ENCODE measurements at places on chromosomes 7 and 10.

- DNase-seq, result peak; percentile 23
Measured at GRCh38 chr10:115696747-115697146, 576.3 kb downstream of the GFRA1 start.

DNA sequence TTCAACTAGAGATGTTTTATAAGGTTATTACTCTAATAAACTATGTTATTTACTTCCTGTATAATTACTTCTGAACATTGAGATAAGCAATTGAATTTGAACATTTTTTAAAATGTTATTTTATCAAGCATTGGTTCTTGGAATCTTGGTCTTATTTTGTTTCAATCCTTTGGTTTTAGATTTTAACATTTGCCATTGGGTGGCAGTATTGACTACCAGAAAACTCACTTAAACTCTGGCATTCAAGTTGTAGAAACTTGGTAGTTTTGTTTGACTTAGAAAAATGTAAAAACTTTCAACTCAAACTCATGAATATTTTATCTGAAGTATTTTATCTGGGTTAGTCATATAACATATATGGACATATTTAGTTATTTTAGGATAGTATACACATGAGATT is 48.1 kb downstream of the ATRNL1 start:
- DNase-seq, result no peak

GRCh38 chr10:7314170-7314569 is 96.7 kb downstream of the SFMBT2 start:
- DNase-seq, result no peak

DNA sequence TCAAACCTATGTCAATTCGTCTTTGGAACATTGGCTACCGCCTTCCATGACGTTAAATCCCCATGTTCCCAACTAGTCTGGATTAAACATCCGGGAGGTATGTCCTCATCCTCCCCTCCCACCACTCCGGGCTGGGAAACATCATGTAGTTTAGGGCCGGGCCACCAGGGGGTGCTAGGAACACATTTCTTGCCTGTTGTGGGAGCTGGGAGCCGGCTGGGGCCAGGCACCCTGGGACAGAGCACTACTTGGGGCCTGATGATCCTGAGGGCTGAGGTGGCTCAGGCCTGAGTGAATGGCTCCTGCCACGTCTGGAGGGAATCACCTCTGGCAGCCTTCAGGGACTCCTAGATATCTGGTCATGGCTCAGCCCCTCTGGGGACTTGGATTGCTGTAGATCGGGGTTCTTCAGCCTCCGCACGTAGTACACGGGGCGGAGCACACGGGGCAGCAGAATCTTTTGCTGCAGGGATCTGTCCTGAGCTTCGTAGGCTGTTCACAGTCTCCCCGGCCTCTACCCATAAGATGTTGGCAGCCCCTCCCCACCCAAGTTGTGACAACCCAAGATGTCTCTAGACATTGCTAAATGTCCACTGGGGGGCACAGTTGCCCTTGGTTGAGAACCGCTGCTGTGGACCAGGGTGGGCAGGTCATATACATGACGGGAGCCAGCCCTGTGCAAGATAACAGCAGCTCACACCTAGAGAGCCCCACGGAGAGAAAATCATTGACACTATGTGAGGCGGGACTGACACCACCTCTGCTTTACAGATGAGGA is 141.2 kb upstream of the ZNF716 start:
- no peak for DNase-seq

DNA sequence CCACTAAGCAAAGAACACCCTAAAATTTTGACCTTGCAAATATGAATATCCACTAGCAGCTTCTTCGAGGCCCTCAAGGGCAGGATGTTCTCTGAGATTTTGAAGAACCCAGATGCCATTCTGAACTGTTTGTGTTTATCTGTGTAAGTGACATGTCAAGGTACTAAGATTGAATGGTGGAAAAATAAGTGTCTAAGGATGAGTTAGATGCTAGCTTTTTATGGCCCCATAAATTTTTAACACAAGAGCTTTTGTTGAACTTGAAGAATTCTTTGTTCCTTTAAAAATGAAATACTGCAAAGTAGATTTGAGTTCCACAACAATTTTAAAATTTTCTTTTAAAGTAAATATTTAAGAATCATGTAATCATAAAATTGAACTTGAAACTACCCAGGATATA is 259.8 kb downstream of the CSTF2T start:
- no peak for DNase-seq

DNA sequence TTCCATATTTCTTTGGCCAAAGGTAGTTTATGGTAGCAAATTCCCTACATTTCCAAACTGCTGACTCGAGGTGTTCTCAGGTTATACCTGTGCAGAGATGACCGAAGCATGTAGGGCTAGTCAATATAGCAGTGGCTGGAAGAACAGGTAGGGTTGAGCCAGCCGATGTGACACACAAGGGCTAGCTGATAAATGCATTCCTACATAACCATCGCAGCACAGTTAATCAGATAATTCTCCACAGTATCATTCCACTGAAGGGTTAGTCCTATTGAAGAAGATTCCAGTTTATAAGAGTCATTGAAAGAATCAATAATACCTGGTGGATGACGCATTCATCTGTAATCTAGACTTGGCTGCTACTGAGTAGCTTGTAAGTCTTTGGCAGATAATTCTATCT is 220.0 kb downstream of the KIF20B start:
- DNase-seq, result no peak

GRCh38 chr7:140390466-140391190 is 7.7 kb downstream of the SLC37A3 start:
- DNase-seq, result no peak

GRCh38 chr7:132066761-132067171 is 509.5 kb downstream of the PLXNA4 start:
- DNase-seq, result no peak

DNA sequence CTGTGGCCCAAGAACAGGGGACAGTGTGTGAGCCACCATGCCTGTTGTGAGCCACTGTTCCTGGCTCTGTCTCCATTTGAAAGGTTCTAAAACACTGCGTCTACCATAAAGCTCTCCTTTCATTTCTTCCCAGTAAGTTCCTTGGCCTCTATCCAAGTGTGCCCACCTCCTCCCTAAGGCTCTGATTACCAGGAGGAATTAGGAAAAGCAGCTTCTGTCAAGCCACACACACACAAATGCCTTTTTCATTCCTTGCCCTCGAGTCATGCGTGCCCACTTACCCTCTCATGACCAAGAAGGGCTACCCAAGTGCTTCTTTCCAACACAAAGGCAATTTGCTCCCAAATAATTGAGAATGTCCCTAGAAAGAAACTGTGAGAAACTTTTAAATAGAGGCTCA is 70.8 kb upstream of the PARD3 start:
- no peak for DNase-seq

DNA sequence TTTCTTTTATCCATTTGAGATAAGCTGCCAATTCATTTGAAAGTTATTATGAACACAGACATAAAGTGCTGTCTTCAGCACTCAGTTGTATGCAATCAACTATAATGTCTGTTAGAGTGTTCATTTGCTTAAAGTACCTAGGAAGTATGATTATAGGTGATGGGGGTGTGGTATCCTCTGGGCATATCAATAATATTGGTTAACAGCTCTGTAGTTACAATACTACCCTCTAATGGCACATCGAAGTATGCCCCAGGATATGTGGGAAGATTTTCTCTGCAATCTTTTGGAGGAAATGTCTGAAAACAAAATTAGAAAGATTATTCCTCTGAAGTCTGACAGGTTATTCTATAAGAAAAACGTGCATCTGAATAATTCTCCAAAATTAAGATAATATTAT is 429.7 kb downstream of the ARL4A start:
- DNase-seq, result no peak

GRCh38 chr10:69202332-69202731 is 17.8 kb upstream of the HKDC1 start:
- no peak for DNase-seq

DNA sequence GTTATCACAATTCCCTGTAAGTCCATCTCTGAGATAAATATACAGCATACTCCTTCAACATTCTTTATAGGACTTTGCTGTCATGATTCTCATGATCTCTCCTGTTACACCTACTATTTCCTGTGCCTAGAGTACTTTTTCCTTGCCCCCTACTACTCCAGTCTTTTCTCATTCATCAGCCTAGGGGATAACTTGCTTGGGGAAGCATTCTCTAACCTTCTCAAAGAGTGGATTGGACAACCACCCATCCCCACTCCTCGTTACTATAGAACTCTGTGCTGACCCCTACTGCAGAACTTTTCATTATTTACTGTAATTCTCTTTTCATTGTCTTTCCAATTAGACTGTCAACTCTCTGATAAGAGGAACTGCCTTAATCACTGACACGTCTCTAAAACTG is 57.4 kb upstream of the TFEC start:
- DNase-seq, result no peak

DNA sequence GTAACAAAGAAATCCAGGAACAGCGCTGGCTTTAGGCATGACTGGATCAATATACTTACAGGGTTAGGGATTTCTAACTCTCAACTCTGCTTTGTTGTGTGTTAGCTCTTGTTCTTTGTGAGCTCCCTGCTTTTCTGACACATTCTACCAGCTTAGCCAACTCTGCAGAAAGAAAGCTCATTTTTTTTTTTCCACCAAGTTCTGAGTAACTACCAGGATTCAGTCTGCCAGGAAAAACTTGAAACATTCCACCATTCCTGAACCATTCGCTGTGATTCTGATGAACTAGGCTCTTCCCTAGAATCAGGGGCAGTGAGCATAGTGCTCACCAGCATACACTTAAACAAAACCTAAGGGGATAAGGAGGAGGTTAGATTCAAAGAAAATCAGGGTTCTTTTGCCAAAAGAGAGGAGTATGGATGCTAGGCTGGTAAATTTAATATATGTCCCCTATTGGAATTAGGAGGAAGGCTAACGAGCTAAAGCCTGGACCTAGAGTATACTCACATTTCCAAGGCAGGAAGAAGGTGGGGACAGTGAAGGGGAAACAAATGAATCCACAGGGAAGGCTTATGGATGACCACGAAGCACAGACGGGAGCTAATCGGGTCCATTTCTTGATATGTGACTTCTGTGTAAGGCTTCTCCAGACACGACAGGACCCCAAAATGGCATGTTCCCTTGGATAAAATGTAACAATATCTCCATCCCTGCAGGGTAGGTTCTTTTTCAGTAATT is 183.4 kb downstream of the PRKG1 start:
- DNase-seq, result no peak

DNA sequence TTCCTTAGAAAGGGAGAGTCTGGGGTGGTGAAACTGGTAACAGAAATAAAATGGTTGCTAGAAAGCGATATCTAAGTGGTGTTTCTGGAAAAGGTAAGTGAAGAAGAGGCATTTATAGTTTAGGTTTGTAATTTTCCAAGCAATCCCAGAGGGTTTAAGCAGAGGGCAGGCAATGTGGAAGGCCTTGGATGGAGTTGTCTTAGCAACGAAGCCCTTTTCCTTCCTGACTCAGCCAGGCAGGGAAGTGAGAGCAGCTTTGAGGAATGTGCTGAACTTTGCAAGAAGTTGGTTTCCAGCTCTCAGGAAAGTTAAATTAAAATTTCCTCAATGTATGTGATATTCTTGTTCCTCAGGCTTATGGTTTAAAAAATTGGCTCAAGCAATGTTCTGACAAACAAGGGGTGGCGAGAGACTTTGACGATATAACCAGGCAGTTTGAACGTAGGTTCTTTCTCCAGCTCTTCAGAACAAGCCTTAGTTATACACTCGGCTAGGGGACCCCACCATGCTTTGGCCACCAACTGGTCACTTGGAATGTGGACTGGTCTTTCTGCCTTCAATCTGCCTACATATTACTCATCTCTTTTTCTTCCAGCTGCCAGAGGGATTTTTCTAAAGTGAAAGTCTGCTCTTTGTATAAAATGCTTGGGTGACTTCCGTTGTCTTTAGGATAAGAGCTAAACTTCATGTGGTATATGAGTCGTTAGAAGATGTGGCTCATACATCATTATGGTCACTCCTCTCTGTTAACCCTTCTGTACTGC is 66.9 kb upstream of the SLC25A13 start:
- no peak for DNase-seq

- DNase-seq, result no peak
Measured at GRCh38 chr10:132588301-132589013, 50.9 kb downstream of the INPP5A start.

DNA sequence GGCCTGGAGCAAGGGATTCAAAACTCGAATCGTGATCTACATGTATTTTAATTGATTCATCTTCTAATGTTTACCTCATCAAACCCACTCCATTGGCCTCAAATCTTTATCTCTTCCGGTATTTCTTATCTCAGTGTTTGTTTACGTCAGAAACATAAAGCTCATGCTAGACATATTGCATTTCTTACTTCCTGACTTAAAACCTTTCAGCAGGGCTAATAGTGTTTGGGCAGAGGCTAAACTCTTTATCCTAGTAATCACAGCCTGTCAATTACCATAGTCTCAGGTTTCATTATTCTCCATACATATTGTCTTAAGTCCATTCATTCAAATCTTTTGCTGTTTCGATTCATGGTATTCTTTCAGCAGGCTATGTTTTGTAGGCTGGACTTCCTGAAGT is 81.3 kb upstream of the AGR3 start:
- peak; percentile 1 for DNase-seq

- DNase-seq, result no peak
Measured at GRCh38 chr7:115864082-115864481, 166.5 kb downstream of the TFEC start.

GRCh38 chr10:13816195-13816925 is 229.6 kb downstream of the PRPF18 start:
- no peak for DNase-seq

DNA sequence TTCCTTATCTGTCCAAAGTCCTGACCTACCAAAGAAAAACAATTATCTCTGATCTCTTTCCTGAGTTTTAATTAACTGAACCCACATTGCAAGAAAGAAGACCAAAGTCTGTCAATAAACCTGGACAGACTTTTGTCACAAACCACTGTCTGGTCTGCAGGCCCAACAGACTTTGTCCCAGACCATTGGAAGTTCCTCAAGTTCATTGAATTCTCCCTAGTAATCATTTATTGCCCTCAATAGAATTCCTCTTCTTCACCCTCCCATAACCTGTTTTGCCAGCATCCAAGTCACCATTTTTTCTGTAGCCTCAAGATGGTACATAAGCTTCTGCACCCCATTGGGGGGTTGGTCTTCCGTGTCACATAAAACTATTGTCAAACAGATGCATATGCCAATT is 3.9 kb upstream of the DNMBP start:
- DNase-seq, result no peak

- DNase-seq, result no peak
Measured at GRCh38 chr10:4291990-4292389, 507.0 kb upstream of the KLF6 start.

GRCh38 chr7:30561389-30561788 is 33.3 kb upstream of the GARS1 start:
- DNase-seq, result no peak

- no peak for DNase-seq
Measured at GRCh38 chr7:66173856-66174255, 31.3 kb upstream of the TPST1 start.

DNA sequence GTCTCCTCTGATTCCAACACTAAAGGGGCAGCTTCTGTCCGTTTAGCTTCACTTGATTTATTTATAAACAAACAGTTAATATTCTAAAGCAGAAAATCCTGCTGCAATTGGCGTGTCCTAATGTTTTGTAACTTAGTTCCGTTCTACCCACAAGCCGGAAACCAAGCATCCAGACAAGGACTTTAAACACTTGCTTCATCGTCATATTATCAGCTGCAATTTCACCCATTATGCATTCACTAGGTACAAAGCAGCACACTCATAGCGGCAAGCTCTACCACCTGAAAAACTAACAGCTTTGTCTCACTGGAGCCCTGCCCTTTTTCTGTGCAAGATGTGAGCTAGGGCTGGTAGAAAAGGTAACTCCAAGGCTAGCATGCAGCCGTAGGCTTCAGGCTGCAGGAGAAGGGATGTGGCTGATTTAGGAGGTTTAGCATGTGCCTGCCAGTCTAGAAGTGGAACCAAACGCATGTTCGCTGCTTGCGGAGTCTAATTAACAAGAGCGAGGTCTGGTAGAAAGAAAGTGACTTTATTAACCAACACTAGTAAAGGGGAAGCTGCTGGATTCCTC is 43.7 kb upstream of the BPGM start:
- DNase-seq, result peak; percentile 21
